NCI-H446 treated with DMSO at 0.1 percent for 48 hours (cell line): ENCODE measurements at places on chromosomes 13 and 19.

DNA sequence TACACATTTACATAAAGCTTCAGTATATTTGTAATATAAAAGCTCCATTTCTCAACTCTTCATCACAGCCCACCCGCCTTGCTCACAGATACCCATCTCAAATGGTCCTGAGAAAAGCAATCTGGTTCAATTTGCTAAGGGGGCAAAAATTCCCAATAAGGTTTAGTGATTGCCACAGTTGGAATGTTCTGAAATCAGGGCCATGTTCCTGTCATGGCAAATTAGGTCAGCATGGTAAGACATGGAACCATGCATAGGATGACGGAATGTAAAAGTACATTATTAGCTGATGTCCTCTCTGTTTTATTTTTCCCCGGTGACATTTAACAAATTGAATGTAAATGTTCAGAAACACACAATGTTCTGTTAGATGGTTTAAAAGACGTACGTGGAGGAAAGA, 274.3 kb downstream of the MZT1 start:
- no peak for DNase-seq

DNA sequence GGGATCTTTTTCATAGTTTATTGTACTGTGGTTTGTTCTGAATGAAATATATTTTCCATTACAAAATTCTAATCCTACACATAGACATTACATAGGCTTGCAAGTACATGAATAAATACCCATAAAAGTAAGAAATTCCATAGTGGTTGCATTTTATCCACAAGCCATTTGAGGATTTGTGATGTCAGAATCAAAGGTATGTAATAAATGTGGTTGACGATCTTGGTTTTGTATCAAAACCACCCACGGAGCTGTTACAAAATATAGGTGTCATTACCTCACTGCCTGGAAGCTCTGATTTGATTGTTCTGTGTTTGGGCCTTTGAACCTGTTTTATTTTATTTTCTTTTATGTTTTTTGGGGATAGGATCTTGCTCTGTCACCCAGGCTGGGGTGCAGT, 125.1 kb downstream of the NALCN start:
- no peak for DNase-seq

- DNase-seq = no peak
These were observed 1198.2 kb upstream of the PCDH9 start for GRCh38 chr13:68428292-68428691.

DNA sequence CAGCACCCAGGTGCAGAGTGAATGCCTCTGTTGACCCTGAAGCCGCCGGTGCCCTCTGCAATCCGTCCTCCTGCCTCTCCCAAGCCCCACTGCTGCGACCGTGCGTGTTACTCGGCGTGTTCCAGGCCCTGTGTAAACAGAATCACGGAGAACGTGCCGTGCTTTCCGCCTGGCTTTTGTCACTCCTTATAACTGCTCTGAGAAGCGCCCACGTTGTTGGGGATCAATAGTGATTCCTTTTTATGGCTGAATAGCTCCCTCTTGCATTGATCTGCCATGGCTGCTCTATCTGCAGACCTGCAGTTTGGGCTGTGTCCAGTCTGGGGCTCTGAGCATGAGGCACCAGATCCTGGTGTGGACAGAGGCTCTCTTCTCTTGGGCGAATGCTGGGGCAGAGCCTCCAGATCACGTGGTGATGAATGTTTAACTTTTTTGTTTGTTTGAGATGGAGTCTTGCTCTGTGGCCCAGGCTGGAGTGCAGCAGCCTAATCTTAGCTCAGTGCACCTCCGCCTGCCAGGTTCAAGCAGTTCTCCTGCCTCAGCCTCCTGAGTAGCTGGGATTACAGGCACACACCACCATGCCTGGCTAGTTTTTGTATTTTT, 15.8 kb downstream of the ADPRHL1 start:
- DNase-seq = no peak

DNA sequence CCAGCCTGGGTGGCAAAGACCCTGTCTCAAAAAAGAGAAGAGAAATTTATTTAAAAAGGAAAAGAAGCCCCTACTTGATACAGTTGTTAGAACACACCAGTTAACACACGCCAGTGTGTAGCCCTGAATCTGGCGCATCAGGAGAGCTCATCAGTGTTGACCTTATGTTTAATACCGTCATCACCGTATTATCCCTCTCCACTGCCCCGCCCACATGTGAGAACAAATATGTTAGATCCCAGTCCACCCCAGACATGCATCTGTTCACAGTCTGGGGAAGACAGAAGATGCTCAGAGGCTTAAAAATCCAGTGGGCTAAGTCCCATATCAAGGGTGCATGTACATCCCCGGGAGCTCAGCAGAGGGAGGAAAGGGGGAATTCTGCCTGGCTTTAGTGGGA, 155.2 kb downstream of the DPF1 start:
- DNase-seq = no peak

GRCh38 chr19:53112286-53112685, 9.1 kb upstream of the ZNF160 start:
- no peak for DNase-seq

- DNase-seq = no peak
These were observed 12.1 kb upstream of the ZSCAN1 start for GRCh38 chr19:58021541-58022282.
